ENCODE measurements at places on chromosomes 13 and 19.

DNA sequence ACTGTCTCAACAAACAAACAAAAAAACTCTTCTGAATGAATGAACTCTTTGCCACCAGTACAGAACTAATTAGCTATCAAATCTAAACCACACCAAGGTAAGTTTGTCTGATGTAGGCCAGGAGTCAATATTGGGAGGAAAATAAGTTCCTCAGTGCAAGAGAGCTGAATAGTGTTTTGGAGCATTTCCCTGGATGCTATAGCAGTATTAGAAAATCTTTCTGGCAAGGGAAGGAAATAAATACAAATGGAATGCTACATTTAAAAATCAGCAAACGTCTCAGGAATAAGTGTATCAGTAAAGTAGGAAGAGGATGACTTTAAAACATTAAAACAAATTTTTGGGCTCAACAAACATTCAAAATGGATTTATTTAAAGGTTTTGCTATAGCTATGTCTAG is 81.3 kb upstream of the TMTC4 start:
- DNase-seq = no peak

DNA sequence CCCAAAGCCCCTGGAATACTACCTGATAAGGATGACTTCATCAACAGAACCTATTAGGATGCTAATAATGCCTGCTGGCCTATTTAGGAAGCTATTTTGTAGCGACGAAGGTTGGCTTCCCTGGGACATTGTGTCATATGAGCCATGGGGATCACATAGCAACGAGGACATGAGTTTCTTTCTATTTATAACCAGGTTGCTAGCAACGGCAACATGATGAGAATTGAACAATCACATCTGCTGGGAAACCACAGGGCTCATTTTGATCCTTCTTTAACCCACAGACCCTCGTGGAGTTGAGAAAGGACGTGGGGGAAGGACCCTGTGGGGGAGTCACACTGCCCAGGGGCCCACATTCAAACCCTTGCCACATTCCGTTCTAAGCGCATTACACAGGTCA is 172.2 kb downstream of the COL4A1 start:
- DNase-seq = no peak

GRCh38 chr19:3361384-3362216 is 4.8 kb upstream of the NFIC start:
- DNase-seq = no peak

GRCh38 chr19:9354651-9355050 is 8.2 kb upstream of the ZNF177 start:
- DNase-seq = no peak

- no peak for DNase-seq
Measured at GRCh38 chr13:54574791-54575190, 1546.2 kb downstream of the OLFM4 start.

GRCh38 chr13:42812316-42812715 is 30.9 kb downstream of the FAM216B start:
- no peak for DNase-seq

- peak; percentile 68 for DNase-seq
Measured at GRCh38 chr19:51688671-51689571, 4.2 kb upstream of the SPACA6 start.

DNA sequence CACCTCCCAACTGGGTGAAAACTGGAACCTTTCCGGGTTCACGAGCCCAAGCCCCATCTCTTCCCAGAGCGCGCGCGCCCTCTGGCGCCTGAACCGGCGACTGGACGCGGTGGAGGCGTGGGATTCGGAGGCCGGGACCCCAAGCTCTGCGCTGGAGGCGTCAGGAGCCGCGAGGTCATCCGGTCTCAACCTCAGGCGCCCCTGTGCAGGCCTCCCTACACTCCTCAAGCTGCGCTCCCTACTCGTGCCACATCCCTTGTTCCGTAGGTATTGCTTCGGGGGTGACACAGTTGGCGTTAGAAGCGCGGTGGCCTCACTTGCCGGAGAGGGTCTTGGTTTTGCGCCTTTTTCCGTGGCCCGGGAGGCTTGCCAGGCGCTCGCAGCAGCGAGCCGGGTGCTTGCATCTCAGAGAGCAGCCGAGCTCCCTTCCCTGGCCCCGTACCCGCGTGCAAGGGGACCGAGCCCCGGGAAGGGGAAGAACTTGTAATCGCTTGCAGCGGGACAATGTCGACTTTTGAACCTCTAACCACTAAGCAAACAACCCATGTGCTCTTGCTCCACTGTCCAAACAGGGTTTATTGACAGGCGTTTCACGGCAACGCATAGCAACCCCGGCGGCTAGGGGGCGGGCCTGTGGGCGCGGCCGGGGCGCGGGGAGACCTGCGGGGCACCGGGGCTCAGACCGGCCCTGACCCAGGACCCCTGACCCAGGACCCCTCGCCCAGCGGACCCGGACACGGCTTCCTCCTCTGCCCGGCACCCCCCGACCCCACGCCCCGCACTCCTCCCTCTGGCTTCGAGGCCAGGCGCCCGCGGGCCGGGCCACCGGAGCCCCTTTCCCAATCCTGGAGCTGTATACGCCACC is 8.5 kb downstream of the CDX2 start:
- DNase-seq = no peak

DNA sequence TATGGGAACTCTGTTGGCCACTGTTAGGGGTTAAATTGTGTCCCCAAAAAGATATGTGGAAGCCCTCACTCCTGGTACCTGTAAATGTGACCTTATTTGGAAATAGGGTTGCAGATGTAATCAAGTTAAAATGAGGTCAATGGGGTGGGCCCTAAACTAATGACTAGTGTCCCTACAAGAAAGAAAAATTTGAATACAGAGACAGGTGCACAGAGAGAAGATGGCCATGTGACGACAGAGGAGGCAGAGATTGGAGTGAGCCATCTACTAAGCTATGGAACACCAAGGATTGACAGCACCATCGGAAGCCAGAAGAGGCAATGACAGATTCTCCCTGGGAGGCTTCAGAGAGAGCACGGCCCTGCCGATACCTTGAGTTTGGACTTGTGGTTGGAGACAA is 16.5 kb downstream of the POU2F2 start:
- DNase-seq = no peak

DNA sequence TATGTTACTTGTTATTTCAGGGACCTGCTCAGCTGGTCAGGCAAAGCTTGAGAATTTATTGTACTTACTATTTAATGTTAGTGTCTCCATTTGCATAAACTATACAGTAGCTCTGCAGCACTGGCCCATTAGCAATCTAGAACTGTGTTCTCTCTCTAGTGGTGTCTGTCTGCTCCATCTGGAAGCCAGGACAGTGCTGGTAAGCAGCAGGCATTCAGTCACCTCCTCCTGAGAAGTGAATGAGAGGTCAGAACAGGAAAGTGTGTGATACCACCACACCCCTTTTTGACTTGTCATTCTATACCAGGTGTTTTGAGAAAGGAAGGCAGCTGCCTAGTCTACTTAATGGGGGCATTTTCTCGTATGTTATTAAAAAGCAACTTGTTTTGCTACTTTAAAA is 3.9 kb downstream of the COG3 start:
- DNase-seq = no peak

- no peak for DNase-seq
Measured at GRCh38 chr13:23460921-23461320, 27.4 kb upstream of the SACS start.

GRCh38 chr13:27194209-27194608 is 22.6 kb upstream of the USP12 start:
- DNase-seq = no peak

GRCh38 chr13:111908981-111909380 is 158.0 kb upstream of the SOX1 start:
- DNase-seq = no peak

DNA sequence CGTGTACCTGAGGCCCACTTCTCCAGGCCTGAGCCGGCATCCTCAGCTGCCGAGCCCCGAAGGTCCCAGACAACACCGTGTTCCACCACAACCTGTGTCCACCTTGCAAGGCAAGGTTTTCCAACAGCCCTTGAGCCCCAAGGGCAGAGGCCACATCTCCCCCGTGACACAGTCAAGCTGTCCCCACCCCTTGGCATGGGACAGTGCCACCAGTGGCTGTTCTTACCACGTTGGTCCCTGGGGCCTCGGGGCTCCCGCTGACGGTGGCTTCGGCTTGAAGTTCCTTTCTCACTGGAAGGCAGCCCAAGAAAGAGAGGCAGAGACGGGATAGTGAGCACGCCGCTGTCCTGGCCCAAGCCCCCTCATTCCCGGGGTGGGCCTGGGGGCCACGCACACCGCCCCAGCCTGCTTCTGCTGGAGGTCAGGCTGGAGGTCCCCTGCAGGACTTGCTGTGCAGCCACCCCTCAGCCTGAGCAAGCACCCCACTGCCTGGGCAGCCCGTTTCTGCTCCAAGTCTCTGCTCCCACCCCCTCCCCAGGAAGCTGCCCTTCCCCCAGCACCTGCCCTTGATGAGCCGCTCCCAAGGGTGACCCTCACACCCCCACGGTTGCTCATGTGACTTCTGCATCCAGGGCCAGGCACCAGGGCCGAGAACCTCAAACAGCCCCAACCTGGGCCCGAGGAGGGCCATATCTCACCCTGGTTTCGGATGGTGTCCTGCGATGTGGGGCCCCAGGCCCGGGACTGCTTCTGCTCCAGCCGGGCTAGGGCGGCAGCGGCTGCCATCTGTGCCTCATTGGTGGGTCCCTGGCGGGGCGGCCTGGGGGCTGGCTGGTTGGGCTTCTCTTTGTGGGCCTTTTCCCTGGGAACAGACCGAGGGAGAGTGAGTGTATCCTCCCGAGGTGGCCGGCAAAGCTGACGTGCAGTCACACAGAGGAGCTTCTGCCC is 4.1 kb downstream of the UBXN6 start:
- DNase-seq = no peak

- no peak for DNase-seq
Measured at GRCh38 chr13:57992416-57992815, 360.9 kb downstream of the PCDH17 start.

DNA sequence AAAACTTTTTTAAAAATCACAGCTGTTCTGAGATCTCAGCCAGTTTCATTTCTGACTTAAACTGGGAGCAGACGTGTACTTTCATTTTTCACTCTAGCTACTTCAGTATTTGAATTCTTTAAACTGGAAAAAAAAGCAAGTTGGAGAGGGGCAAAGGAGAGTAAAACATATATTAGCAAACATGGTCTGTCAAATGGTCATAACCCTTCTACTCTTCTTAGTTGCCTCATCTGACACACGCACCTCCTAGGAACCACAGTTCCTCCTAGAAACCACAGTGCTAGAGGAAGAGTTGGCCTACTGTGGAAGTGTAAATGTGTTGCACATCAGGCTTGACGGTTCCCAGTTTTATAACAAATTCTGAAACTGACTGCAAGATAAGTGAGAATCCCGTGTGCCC is 47.2 kb downstream of the TM9SF2 start:
- no peak for DNase-seq

GRCh38 chr19:51372649-51373504 is at the start of gene NKG7:
NKG7 (minus strand) TSS chr19:51372654; CDS start chr19:51372535, 119 bp downstream.
- DNase-seq = no peak

GRCh38 chr13:97175041-97175440 is 47.1 kb upstream of the MBNL2 start:
- no peak for DNase-seq

DNA sequence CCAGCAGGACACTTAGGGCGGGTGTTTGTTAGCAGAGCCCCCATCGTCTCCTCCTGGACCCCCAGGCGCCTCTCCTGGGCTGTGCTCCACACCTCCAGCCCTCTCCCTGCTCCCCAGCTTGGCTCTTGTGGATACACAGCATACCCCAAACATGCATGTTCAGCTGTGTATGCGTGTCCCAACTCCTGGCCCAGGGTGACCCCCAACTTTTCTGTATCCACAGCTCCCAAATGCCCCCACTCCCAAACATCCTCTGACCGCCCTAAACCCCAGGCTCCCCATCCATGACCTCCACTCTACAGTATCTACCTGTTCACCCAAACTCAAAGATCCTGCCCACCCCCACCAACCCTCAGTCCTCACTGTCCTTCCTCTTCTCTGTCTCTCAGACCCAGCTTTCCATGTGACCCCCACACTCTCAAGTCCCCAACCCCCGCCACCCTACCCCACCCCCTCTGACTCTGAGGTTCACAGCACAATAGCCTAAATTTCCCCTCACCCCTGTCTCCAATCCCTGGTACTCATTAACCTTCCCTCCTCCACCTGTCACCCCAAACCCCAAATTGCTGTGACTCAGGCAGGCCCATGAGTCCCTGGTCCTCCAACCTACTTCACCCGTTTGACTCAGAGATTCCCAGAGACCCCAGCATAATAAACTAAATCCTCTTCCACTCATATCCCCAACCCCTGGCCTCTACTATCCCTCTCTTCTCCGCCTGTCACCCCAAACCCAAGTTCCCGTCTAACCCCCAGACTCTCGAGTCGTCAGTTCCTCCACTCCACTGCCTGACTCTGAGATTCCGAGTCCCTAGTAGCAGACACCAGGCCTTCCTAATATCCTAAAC is 968 bp downstream of the UBE2M start:
- no peak for DNase-seq

DNA sequence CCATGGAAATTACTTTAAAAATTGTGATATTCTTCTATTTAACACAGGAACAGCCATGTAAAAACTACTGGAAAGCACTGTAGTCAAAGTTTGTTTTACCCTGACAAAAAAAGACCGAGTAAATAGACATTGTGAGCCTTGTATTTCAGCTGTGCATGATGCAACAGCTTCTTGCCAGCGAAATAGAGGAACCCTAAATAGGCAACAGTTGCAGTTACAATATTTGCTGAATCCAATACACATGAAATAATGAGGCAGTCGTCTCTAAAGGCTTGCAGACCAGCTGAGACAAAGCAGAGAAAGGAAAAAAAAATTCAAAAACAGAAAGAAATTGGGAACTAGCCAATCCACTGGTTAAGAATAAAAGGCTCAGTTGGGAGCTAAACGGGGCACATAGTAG is 1001.1 kb downstream of the OLFM4 start:
- DNase-seq = no peak

DNA sequence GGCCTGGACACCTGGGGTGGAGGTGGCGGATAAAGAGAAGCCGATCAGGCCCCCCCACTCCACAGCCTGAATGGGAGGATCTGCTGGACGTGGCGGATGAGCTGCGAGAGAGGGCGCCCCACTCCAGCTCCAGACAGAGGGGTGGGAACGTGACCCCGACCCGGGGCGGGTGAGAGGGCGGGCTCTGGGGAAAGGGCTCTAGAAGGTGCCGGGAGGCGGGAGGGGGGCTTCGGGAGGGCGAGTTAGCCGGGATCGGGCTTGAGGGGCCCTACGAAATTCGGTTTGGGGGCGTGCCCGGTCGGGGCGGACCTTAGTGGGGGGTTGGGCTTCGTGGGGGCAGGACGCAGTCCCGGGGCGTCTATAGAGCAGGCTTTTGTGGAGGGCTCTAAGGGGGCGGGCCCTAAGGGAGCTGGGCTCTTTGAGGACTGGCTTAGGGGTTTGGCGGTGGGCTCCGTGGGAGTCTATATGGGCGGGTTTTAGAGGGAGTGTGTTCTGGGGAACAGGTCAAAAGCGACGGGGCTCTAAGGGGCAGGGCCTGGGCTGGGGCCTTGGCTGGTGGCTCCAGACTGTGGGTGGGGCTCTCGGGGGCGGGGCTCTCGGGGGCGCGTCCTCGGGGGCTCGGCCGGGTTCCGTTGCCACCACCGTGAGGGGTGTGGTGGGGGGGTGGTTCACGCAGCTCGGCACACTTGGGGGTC is 4.1 kb upstream of the NANOS3 start:
- DNase-seq = peak; percentile 85

- no peak for DNase-seq
Measured at GRCh38 chr13:33543631-33544265, 258.2 kb upstream of the STARD13 start.

GRCh38 chr19:54616057-54616456 is 14.2 kb upstream of the LILRB1 start:
- DNase-seq = no peak

- peak; percentile 55 for DNase-seq
Measured at GRCh38 chr19:44570984-44571684, 41.7 kb upstream of the CEACAM20 start.

GRCh38 chr19:33731881-33732280 is 64.8 kb upstream of the KCTD15 start:
- DNase-seq = no peak

- no peak for DNase-seq
Measured at GRCh38 chr19:22620912-22621311, 13.2 kb upstream of the ZNF492 start.
